ENCODE measurements at places on chromosomes 4 and X.

GRCh38 chrX:154821523-154821922 is 12.9 kb downstream of the SMIM9 start:
- DNase-seq, result no peak
- H3K27me3 ChIP-seq, result no peaks in the 10 kb centered on the region
- no peak overlapping the region for H3K27ac ChIP-seq
- H3K36me3 ChIP-seq, result no peaks in the 10 kb centered on the region

- no peak for DNase-seq
- H3K4me1 ChIP-seq, result no peaks in the 10 kb centered on the region
- no peak overlapping the region for H3K4me3 ChIP-seq
- no peaks in the 10 kb centered on the region for H3K36me3 ChIP-seq
Observed at GRCh38 chrX:76921176-76921575, 493.7 kb downstream of the MAGEE1 start.

- H3K4me3 ChIP-seq, result no peak overlapping the region
- no peaks in the 10 kb centered on the region for H3K36me3 ChIP-seq
- H3K27ac ChIP-seq, result no peak overlapping the region
- H3K27me3 ChIP-seq, result no peaks in the 10 kb centered on the region
Observed at GRCh38 chr4:13203101-13203500, 281.0 kb downstream of the RAB28 start.

DNA sequence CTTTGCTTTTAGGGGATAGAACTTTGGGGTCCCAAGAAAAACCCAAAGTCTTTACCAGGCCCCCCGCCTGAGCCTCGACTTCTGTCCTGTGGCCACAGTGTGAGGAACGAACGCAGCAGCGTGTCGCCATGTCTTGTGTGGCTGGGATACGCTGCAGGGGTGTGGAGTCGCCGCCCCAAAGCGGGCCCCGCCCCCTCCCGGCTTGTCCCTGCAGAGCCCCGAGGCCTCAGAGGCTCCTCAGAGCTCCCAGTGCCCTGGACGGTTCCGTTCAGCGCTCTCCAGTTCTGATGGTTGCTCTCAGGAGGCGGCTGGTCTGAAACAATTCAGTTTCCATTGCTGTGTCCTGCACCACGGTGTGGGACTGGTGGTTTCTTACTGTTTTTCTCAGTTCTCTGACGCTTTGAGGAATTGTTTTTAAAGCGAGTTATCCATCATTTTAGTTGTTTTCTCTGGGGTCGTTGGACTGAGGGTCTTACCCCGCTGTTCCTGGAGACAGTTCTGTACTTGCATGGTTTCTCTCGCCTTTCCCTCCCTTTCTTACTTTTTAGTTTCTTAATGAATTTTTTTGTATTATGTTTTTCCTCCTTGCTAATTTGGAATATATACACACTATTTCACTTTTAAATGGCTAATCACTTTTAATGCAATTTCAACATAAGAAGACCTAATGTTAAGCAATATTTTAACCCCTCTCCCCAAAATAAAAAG is 1.6 kb upstream of the IDUA start:
- no peaks in the 10 kb centered on the region for H3K27me3 ChIP-seq
- peak; percentile 57 for DNase-seq
- peak overlapping the region; percentile 59 for H3K4me3 ChIP-seq
- no peak overlapping the region for H3K27ac ChIP-seq
- peaks cover 19% of the 10 kb centered on the region for H3K4me1 ChIP-seq
